ENCODE measurements at places on chromosomes 1 and 21.
A peak's percentile ranks its signal among the peaks of the same experiment; 100 is the strongest.

GRCh38 chr1:95780836-95781235 lies 546.8 kb downstream of the RWDD3 start:
- DNase-seq = no peak

- DNase-seq = no peak
Measured at GRCh38 chr1:192764675-192765074, 44.2 kb upstream of the RGS2 start.

GRCh38 chr1:22915231-22915630 lies 57.4 kb downstream of the LACTBL1 start:
- no peak for DNase-seq

- DNase-seq = no peak
Measured at GRCh38 chr1:186811892-186812291, 16.9 kb upstream of the PLA2G4A start.

DNA sequence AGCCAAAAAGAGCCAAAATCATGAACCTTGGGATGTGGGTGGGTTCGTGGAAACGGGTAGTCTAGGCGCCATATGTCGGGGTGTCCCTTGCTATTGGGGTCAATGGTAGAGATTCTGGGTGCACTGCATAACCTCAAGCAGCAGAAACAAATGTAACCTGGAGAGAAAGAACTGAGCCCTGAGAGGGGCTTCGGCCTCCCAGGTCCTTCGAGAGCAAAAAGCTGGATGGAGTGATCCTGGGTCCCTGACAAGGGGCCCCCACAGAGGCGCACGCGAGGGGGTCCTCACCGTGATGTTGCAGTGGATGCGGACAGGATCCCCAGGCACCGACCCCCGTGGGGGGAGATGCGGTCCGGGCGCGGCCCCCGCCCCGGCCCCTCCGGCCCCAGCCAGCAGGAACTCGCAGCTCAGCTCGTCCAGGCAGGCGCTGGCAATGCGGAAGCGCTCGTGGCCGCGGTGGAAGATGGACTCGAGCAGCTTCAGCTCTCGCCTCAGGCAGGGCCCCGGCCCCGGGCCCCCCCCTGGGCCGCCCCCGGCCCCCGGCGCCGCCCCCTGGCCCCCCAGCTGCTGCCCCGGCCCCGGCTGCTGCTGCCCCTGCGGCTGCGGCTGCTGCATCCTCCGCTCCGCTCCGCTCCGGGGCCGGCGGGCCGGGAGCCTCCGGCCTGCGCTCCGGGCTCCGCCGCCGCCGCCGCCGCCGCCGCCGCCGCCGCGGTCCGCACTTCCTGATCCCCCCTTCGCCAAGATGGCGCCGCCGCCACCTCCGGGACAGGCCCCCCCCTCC lies at the start of gene UBE2Q1:
Gene UBE2Q1, minus strand, starts transcription at position 724 of the 781 bp plus-strand sequence. Its CDS starts 109 bp downstream, at position 615.
- DNase-seq = peak; percentile 74

DNA sequence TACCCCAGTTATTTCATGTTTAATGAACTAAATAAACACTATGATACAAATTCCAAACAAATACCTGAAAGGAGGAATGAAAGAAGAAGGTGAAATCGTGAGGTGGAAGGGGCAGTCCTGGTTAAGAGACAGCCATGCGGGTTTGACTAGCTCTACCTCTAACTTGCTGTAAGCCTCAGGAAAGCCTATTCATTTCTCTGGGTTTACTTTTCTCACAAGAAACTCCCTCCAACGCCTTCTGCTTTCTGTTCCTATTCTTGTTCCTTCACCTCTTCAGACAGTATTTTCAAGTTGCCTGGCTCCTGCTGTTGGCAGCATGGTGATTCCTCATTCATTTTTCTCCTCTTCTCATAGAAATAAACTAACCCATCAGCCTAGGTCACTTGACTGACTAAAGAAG lies 92.4 kb downstream of the NTPCR start:
- no peak for DNase-seq

GRCh38 chr21:38511662-38512243 lies 13.5 kb upstream of the ERG start:
- DNase-seq = no peak

- DNase-seq = no peak
Measured at GRCh38 chr1:66327588-66327987, 206.4 kb upstream of the SGIP1 start.

GRCh38 chr1:101109791-101110190 lies 84.2 kb upstream of the DPH5 start:
- DNase-seq = no peak

DNA sequence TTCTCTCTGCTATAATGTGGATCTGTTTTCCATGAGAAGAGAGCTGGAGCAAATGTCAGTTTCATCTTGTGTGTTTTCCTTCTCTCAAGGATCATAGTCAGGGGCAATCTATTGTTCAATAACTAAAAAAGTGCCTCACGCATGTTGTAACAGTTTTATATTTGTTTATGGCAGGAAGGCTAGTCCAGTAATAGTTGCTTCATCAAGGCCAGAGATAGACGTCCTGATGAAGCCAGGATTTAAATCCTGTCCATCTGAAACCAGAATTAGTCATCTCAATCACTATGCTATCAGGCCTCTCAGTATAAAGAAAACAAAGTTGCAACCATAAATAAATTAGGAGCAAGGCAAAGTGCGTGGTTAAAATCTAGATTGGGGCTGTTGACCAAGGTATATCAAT lies 30.2 kb upstream of the DUSP10 start:
- DNase-seq = no peak

DNA sequence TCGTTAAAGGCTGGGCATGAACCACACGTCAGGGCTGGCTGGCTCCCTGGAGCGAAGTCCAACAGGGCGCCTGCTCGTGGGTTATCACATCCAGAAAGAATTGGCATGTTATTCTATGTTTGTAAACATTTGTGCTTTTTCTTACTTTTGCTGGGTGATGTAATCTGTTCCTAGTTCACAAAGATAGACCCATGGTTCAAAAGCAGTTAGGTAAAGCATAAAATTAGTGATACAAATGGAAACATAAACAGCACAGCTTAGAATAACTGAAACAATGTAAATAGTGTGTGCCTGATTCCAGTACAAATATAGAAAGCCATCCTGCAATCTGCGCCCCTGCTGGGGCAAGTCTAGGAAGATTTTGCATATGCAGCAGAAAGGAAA lies 184.0 kb upstream of the C1orf174 start:
- no peak for DNase-seq

- DNase-seq = no peak
Measured at GRCh38 chr1:157199421-157199755, 61.2 kb upstream of the ETV3 start.

All from femur (tissue), 1 donor.